Activated T-cell treated with anti-CD3 and anti-CD28 coated beads, Interleukin-2, amount 50 U/mL, for 72 hours (primary cell): ENCODE measurements at places on chromosomes 11 and 22.
A peak's percentile ranks its signal among the peaks of the same experiment; 100 is the strongest.

DNA sequence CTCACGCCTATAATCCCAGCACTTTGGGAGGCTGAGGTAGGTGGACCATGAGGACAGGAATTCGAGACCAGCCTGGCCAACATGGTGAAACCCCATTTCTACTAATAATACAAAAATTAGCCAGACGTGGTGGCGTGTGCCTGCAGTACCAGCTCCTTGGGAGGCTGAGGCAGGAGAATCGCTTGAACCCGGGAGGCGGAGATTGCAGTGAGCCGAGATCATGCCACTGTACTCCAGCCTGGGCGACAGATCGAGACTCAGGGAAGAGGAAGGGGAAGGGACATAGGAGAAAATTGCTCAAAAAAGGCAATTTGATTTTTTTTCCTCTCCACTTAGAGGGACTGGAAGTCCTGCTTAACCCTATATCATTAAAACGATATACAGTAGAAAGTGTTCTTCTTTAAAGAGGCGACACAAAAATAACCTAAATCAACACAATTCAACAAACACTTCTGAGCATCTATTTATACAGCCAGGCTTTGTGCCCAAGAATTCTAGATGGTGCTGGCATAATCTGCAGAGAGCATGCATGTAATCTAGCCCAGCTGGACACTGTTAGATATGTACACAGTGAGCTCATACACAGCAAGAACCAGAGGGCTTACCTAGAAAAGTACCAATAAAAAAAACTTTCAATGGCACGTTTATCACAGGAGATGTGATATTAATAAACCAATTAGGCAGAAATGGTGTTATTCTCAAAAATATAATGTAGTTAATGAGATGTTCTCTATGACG lies 20.9 kb upstream of the DENND5A start:
- DNase-seq = no peak

DNA sequence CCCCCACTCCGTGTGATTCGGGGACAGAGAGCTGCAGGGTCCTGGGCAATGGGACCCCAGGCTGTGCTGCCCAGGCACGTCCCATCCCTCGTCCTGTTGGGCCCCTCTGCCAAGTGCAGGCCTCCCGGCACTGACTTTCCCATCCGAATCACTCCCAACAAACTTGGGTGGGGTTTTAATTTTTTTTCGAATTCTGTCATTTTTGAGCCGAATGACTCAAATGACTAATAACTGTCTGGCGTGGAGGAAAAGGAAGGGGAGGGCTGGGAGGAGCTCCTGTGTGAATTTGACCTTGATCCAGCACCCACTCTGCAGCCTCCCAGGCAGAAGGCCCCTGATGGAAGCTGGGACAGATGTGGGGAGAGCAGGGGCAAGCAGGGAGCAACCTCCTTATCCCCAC lies 1173.2 kb downstream of the BRD1 start:
- DNase-seq = no peak

DNA sequence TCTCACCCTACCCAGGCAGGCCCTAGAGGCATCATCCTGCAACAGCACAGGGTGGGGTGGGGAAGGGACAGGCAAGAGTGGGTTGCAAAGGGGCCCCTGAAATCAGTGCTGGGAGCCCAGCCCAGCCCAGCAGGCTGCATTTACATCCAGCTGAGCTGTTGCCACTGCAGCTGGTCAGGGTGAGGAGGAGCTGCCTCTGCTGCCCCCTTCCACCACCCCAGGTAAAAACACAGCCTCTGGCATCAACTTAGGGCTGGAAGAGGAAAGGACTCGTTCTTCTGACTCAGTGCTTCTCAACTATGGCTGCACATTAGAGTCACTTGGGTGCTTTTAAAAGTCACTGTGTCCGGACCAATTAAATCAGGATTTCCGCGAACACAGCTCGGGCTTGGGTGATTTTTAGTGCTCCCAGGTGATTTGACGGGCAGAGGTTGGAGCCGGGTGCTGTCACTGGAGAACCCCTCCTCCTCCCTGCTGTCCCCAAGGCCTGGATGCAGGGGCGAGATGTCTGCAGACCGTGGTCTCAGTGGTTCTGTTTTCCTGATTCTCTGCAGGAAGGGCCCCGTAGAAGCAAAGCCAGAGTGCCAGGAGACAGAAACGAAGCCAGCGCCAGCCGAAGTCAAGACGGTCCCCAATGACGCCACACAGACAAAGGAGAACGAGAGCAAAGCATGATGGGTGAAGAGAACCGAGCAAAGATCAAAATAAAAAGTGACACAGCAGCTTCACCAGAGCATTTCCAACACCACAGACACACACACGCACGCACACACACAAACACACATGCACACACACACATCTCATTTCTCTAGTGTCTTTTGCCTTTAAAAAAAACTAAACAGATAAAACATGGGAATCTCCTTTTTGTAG lies 39.4 kb upstream of the TTC12 start:
- DNase-seq = no peak

- DNase-seq = no peak
Measured at GRCh38 chr22:26763633-26764361, 106.4 kb downstream of the MIAT start.

DNA sequence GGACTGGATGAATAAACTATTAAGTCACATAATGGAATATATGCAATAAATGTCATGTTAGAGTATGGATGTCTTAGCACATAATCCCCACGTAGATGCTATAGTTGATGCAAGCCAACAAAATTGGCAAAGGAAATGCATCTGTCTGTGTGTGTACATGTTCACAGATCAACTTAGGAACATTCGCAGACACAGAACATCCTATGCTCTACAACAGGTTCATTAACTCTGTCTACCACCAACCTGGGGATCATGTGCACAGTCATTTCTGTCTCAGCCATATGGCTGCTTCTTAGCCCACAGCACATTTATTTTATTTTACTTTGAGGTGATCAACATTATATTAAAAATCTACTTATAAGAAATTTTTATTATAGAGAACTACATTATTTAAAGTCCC lies 4.9 kb downstream of the MSANTD4 start:
- no peak for DNase-seq

DNA sequence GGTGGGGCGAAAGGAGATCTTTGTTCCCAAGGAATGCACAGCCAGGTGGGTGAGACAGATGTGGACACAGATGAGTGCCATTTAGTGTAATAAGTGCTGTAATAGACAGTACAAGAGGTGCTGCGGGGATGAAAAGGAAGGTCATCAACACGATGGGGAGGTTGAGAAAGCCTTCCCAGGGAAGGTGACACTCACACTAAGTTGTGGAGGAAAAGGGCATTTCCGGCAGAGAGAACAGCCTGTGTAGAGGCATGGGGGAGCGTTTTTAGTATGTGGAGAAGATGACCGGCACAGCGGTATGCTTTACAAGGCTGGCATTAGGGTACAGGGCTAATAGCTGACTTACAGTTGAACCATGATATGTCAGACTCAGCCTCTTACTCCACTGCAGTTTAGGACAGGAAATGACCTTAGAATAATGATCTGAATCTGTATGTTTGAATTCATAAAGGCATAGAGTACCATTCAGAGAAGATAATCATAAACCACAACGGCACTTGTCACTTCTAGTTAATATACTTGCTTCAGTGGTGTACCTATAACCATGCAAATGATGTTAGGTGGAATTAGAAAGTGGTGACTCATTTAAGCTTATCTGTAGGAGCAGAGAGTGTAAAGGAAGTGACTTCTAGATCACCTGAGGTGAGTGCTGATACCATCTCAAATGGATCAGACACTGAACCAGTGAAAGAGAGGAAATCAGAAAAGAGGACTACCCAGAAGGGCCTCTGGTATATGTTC lies 60.6 kb downstream of the FAM83F start:
- peak; percentile 21 for DNase-seq

DNA sequence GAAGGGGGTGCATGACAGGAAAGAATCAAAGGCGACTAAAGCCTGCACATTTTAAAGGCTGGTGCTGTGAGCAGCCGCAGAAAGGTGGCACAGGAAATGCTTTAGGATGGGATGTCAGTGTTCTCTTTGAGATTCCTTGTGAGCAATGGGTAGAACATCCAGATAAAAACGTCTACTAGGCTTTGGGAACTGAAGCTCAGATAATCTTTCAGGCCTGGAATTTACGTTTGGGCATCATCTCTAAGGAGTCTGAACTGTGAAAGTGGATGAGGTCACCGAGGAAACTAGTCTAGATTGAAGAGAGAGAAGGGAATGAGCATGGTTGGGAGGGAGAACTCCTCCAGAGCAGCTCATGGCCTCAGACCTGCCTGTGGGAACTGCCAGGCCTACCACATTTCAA lies 65.7 kb downstream of the FLI1 start:
- no peak for DNase-seq

GRCh38 chr11:124085997-124086846 lies 29.0 kb upstream of the VWA5A start:
- DNase-seq = no peak

DNA sequence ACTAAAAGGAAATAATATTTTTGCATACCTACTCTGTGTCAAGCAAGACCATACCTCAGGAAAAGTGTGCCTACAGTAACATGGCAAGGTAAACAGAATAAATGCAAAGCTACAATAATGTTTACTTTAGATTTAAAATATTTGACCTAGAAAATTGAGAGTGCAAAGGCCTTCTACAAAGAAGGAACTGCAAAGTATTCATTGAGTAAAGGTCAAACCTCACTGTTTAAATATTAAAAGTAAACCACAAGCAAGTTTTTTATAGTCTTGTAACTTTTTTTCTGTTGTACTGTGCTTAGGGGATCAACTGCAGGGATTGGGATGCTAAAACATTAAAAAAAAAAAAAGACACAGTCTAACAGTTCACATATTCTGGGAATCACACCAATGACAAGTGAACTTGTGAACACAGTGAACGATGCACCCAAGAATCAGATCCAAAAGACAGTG lies 48.8 kb downstream of the CWF19L2 start:
- no peak for DNase-seq

- DNase-seq = no peak
Measured at GRCh38 chr11:22878039-22878438, 17.8 kb upstream of the CCDC179 start.

GRCh38 chr22:31646186-31647019 lies 15.6 kb downstream of the PISD start:
- peak; percentile 51 for DNase-seq

DNA sequence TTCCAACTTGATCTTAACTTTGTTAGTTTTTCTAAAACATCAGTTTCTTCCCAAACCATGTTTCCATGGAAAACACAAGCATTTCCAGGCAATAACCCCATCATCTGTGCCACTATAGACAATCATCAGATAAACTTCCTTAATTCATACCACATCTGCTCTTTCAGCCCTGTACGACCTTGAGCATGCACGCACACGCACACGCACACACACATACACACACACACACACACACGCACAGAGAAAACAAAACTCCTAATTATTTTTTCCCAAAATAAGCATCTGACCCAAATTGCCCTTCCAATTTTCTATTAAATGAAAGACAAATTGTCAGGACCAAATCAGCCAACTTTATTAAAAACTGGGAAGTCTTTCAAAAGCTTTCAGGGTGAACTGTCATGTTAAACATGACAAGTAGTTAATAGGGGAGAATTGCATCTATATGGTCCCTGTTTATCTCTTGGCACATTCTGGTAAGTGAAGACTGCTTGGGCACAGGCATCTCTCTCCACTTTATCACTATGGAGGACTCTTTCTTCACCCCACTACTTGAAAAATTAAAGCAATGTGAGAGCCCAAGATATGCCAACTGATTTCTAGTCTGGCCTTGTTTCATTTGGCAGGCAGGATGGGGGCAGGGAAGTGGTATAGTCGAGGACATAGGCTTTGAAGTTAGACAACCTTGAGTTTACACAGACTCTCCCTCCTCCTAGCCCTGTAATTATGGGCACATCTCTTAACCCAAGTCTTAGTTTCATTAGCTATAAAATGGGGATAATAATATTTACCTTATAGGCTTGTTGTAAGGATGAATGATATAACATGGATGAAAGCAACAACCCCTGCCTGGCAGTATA lies 15.1 kb downstream of the ADM start:
- DNase-seq = no peak

DNA sequence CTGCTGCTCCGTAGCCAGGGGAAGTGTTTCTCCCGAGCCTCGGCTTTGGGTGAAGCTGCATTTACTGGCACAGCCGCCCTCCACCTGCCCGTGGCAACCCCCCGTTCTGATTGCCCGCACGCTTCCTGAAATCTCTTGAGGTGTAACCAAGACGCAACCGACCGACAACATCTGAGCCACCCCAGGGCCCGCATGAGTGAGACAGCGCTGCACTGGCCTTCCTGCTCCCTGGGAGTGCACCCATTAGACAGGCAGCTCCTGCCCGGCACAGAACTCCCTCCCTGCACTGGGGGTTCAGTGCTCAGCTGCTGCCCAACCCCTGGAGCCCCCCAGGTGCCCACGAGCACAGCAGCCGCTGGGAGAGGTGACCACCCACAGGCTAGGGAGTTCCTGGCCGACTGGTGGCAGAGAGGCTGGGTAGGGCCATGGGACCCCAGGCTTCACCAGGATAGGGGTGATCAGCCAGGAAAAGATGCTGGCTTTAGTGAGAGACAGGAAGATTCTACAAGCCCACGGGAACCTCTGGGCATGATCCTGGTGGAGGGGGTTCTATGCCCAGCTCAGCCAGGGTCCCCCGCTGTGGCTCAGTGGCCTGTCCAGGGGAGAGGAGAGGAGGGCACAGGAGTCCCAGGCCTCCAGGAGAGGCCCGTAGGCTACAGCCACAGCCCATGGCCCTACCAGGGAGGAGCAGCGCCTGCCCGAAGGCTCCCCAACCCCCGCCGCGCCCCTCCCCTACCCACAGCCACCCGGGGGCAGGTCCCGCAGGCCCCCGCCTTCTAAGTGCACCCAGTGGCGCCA lies 14.6 kb downstream of the PLXNB2 start:
- DNase-seq = no peak
